Hematopoietic multipotent progenitor cell treated with erythropoietin and hydrocortisone succinate and interleukin-3 and kit ligand, for 6 days (in vitro differentiated cells): ENCODE measurements at places on chromosomes 5 and 9.

GRCh38 chr9:110308633-110309038 lies 29.0 kb downstream of the TXNDC8 start:
- no peak for DNase-seq

- DNase-seq, result no peak
Measured at GRCh38 chr5:91296674-91297143, 86.4 kb downstream of the ARRDC3 start.

DNA sequence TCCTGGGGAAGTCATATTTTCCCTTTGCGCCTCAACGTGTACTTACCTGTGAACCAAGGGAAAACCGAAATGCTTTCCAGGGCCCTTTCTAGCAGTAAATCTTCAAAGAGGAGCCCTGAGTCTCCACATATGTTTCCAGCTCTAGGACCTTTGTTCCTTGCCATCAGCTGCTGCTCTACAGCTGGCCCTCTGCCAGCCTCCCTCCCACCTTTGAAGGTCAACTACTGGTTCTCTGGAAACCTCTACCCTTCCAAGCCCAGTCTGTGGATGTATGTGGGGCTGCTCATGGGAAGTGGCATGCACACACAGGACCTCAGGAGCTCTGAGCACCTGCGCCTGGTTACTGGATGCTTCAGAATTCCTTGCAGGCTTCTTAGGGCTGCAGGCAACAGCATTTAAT lies 117.2 kb downstream of the PSD2 start:
- DNase-seq, result no peak

DNA sequence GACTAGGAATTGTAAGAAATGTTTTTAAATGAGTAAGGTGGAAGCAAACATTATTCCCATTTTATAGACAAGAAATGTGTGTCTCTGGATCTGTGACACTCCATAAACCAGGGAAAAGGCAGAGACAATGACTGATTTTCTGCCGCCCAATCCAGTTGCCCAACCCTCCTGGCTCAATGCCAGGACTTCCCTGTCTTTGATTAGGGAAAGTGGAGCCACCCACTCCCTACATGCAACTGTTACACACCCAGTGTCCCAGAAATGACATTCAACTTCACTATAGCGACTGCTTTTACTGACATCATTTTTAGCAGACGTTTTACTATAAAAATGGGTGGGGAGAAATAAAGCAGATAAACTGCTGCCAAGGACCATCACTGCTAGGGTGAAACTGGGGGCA lies 79.7 kb downstream of the THBS4 start:
- no peak for DNase-seq

GRCh38 chr9:5671711-5672353 lies 42.9 kb downstream of the RIC1 start:
- no peak for DNase-seq

GRCh38 chr9:129174102-129174723 lies 3.8 kb downstream of the IER5L start:
- DNase-seq, result peak; percentile 89

DNA sequence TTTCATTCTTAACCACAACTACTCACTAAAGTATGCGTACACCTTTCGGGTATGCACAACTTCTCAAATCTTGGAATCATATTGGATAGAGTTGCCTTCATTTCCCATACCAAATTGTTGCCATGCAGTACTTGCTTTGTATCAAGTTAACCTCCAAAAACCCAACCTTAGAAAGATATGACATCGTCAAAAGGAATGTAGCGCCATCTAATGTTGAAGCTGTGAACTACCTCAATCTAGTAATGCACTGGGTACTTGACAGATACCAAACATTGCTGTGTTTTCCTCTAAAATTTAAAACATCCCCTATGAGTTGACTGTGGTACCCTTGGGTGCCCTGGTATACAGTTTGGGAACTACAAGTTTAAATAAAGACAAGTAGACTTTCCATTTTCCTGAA lies 318.4 kb downstream of the ARL15 start:
- DNase-seq, result peak; percentile 47

- DNase-seq, result peak; percentile 98
Measured at GRCh38 chr5:172008689-172009141, 2.3 kb upstream of the FBXW11 start.

DNA sequence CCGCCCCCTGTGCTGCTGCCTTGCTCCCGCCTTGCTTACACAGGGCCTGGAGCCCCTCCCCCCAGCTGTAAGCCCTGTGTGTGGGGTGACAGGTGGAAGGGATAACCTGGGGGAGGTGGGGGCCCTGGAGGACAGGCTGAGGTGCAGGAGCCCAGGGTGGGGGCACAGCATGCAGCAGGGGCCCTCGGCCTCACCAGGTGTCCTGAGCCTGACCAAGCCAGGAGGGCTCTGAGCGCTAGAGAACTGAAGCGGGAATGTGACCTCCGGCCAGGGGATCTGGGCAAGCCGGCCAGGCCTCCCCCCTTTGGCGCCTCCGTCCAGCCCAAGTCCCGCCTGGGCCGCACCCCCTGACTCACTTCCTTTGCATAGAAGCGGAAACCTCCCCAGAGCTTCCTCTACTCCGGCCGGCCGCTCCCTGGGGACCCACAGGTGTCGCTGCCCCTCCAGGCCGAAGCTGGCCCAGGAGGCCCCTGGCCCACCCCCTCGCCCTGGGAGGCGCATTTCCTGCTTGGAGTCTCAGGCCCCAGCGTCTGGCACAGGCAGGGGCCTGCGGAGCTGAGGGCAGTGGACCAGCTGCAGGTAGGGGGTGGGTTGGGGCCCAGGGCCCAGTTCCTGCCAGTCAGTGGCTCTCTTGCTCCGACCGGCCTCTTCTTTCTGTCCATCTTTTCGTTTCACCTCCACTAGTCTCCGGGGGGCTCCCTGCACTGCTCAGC lies at the start of gene TOR4A:
TSS of gene TOR4A (plus strand) at position 398 of the 713 bp plus-strand sequence. CDS start 964 bp downstream, outside the sequence.
- peak; percentile 91 for DNase-seq

DNA sequence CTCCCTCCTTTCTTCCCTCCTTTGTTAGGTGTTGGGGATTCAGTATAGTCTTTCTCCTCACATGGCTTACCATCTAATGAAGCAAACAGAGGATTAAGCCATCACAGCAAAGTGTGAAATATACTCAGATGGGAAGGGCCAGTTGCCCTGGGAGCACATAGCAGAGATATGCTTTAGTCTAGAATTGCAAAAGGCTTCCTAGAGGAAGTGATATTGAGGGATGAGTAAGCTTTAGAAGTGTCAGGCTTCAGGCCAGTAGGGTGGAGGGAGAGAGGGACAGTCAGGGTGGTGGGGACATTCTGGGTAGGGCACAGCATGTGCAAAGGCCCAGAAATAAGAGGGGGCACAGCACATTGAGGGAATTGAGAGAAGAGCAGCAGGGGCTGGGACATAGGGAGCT lies 46.2 kb upstream of the GLRA1 start:
- DNase-seq, result no peak

DNA sequence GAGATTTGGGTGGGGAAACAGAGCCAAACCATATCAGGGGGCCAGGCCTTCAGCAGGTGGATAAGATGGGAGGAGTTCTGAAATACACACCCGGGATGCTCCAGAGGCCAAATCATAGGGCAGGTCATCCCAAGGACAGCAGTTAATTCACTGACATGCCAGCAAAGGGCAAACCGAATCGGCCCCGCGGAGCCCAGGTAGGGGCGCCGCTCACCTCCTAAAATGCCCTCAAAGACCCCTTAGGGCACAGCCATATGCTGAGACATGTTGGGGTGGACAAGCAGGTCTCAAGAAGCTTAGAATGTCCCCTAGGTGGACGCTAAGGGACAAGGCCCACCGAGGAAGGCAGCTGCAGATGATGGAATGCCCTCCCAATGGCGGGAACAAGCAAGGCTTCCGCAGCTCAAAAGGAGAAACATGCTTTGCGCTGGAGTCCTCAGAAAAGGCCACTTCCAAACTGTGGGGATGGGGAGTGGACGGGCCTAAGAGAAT lies 144.9 kb downstream of the ERCC6L2 start:
- DNase-seq, result no peak

GRCh38 chr9:124721109-124721906 lies 49.8 kb downstream of the NR6A1 start:
- DNase-seq, result peak; percentile 60

- DNase-seq, result no peak
Measured at GRCh38 chr9:88535226-88536022, 446 bp downstream of the NXNL2 start.

DNA sequence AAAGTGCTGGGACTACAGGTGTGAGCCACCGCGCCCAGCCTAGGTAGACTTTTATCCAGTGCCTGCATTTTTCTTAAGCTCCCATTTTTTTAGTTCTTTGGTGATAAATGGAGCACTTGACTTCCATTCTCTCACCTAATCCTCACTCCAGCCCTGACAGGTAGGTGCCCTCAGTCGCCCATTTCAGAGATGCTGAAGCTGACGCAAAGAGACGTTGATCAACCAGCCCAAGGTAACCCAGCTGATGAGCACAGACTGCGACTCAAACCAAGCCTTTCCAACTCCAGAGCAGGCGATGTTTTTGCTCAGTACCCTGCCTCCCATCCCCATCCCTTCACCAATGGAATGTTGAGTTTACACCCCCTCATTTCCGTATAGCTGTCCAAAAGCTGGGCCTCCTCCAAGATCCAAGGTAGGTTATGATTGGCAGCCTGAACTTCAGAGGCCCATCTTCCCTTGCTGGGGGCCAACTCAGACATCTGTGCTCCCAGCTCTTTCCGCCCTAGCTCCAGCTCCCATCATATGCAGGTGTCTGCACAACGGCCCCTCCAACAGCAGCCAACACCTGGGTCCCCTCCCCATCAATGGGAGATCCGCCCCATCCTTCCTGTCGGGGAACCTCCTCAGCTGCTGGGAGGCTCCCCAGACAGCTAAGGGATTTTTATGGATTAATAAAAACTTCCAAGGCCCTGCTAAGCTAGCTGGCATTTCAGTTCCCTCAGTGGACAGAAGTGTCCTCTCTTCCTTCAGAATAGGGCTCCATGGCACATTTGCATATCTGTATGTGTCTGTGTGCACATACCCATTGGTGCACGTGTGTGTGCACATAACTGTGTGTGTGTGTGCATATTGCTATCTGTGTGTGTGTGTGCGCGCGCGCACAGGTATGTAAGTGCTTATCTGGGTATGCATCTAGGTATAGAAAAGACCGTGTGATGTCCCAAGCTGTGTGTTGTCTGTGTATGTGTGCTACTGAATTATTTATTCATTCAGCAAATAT lies 39.3 kb upstream of the VDAC1 start:
- no peak for DNase-seq

DNA sequence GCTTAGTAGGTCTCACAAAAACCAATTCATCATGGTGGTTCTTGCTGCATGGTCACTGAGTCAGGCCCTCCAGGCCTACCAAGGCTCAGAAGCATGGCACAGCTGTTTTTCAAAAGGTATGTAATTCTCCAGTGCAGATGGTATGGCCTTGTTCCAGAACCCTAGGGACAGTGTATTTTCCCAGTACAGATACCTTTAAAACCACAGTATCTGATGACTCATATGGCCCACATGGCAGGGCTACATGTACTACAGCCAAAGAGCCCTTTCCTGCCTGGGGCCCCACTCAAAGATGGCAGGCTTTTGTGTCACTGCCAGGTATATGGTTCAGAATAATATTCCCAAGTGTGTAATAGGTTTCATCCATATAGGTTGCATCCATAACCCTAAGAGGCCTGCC lies 16.5 kb downstream of the CSF2 start:
- DNase-seq, result peak; percentile 58

DNA sequence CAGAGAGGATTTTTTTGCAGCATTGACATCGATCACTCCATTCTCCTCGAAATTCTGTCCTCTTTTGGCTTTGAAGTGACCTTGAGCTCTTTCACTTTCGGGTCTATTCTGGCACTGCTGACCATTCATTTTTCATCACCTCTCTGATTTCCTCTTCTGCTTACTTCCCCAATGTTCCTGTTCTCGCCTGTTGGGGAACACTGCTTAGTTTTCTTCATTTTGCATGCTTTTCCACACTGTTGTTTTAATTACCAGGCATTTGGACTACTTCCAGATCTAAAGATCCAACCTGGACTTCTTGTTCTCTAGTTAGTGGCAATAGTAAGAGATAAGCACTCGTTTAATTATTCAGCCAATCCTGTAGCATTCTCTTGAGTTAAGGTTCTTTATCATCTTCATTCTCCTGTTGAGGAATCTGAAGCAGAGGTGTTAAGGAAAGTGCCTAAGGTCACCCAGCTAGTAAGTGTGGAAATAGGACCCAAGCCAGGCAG lies 53.4 kb downstream of the MAN2A1 start:
- DNase-seq, result peak; percentile 78

DNA sequence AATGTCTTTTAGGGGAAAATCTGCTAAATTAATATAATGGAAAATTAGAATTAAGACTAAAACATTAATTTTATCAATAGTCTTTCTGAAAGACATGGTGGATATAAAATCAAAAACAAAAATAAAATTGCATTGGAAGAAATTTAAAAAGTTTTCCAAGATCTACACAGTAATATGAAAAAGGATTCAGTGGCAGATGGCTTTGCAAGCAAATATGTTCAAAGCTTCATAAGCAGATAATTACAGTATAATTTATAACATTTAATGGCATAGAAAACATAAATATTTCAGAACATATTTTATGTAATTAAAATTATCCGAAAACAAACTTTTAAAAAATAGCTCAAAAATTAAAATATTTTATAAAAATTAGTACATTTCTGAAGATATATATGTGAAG lies 512.4 kb upstream of the CYLC2 start:
- DNase-seq, result no peak

GRCh38 chr5:157283434-157283833 lies 17.5 kb downstream of the CYFIP2 start:
- no peak for DNase-seq

GRCh38 chr5:663436-664342 lies 29.5 kb downstream of the TPPP start:
- DNase-seq, result no peak
